ENCODE measurements at places on chromosomes 7 and 10.

DNA sequence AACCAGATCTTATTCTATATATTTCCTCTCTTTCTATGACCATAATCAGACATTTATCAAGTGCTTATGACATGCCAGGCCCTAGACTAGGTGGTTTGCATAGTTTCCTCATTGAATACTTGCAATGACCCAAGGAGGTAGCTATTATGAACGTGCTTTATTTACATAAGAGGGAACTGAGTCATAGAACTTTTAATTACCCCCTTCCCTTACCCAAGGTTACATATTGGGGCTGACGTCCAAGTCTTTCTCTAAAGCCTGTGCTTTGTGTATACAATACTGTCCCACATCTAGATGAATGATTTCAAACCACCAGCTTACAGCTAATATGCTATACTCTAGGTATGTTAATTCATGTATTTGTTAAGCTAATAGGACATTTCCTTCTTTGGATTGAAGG, 91.9 kb upstream of the NPY start:
- no peak for DNase-seq

DNA sequence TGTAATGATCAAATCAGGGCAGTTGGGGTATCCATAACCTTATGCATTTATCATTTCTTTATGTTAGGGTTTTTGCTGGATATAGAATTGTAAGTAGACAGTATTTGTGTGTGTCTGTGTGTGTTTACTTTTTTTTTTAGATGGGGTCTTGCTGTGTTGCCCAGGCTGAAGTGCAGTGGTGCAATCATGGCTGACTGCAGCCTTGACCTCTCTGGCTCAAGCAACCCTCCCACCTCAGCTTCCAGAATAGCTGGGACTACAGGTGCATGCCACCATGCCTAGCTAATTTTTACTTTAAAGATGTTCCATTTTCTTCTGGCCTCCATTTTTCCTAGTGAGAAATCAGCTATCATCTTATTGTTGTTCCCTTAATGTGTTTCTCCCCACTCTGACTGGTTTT, 10.1 kb upstream of the RHEB start:
- DNase-seq, result no peak

DNA sequence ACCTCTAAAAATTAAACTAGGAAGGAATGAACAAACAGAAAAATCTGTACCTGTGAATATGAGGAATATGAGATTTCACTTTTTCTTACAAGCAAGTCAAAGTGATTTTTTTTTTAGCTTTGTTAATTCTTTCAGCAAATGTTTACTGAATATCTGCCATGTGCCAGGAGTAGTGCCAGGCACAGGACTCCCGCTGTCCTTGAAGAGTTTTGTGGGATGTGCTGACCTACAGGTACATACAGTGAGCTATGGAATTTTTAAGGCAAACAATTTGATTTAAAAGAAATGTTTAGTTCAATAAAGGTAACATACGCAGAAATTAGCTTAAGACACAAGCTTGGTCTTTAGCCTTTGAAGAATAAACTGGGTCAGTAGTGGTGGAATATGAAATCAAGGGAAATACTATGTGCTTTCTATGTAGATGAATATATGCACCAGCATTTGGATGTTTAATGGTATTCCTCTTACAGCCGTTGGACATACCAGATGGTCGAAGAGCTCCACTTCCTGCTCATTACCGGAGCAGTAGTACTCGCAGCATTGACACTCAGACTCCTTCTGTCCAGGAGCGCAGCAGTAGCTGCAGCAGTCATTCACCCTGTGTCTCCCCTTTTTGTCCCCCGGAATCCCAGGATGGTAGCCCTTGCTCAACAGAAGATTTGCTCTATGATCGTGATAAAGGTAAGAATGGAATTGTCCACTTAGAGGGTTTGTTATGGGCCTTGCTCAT, 102.0 kb downstream of the GLCCI1 start:
- no peak for DNase-seq

DNA sequence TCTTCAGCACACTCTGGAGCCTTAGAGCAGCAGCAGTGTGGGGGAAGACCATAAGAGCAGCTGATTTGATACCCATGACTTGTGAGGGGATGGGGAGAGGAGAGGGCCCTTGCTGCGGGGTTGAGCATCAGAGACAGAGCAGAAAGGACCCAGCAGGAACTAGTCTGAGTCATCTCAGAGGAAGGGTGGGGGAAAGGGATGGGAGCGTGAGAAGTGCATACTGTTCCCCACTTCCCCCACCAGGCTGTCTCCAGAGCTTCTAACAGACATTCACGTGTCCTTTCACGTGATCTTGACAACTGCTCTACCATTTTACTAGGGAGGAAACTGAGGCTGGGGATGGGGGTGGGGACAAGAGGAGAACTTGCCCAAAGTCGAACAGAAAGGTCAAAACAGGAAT, 38.7 kb downstream of the FAM241B start:
- DNase-seq, result no peak

DNA sequence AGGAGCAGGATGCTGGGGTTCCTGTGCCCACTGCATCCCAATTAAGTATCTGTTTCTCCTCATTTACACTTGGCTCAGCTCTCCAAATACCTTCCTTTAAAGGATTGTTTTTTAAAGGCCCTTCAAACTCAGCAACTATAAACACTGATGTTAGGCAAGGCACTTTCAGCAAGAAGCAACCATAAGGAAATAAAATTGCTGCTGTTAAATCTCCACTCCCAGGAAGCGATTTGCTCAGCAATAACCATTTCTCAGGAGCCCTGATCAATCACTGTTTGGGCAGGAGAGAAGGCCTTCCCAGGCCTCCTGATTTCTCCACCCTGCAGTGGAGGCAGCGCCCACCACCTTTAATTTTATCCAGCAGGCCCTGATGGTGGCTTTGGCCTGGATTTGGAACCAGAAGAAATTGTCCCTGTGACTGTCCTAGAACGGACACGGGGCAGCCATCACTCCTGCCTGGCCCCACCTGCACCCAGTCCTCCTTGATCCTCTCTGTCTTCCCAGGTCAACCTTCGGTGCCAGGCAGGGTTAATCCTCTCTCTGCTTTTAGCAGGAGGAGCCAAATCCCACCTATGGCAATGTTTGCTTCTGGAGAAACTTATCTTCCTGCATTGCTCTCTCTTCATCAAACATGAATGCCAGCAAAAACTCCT, 199.8 kb downstream of the PLXNA4 start:
- DNase-seq, result peak; percentile 43

DNA sequence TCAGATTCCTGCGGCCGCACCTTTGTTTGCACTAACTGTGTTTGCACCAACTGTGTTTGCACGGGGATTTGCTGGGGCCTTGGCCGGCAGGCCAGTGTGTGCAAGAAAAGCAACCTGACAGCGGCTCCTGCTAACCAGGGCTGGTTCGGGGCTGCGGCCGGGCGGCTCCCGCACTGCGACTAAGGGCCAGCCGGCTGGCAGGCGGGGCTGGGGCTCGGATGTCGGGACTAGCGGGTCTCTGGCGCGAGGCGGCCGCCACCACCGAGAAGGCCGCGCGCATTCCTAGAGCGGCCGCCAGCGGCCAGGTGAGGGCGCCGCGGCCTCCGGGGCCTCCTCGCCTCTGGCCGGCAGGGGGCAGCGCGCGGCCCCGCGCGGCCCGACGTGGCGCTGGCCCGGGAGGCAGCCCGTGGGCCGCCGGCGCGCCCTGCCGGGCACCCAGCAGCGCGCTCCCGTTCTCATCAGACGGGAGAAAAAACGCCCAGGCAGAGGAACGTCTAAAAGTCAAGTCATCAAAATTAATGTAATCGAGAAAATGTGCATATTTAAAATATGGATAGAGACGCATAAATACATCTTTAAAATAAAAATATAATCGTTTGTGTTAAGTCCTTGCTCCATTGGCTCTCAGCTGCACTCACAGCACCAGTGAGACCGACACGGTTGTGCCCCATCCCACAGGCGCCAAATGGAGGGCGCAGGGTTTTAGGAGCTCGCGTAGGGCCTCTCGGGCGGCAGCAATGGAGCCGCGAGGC, 38.5 kb downstream of the ZNF777 start:
- DNase-seq, result peak; percentile 89

DNA sequence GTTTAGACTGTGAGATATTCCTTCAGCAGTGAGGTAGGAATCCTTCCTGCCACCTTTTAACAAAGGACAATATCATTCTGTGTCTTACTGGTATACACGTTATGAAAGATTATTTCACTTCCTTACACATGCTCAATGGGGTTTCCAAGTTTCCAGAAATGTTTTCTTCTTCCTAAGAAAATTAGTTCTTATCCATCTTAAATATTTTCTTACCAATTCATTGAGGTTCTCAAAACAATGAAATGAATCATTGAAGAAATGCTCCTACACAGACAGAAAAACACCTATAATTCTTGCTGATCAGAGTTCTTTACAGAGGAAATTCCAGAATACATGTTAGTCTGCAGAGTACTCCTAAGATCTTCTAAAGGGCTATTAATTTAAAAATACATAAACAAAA, 51.4 kb upstream of the SEC61G start:
- DNase-seq, result no peak

DNA sequence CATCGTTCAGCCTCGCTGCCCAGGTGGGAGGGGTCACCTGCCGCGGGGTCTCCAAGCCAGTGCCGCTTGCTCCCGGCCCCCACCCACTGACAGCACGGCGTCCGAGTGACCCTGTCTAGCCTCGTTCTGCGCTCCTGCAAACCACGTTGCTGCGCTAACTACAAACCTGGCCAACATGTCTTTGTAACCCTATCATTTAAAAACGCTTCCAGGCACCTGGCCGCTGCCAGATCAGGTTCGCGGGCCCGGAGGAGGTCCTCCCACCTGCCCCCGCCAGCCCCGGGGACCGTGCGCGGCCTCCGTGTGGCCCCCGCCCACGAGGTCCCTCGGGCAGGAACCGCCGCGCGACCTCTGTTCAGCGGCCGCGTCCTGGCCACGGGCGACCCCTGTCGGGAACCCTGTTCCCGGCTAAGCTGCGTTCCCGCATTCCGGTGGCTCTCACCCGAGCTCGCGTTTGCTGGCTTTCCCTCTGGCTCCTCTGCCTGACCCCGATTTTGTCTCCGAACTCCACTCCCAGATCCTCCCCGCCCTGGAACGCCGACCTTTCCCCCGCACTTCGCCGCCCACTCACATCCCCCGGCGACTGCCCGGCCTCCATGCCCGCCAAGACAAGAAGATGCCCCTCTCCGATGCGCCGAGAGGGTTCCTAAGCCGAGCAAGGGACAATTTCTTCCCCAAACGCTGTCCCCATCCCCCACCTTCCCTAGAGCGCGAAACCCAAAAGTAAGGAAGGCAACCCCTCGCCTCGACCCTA, 2.4 kb downstream of the SFMBT2 start:
- DNase-seq, result peak; percentile 57

DNA sequence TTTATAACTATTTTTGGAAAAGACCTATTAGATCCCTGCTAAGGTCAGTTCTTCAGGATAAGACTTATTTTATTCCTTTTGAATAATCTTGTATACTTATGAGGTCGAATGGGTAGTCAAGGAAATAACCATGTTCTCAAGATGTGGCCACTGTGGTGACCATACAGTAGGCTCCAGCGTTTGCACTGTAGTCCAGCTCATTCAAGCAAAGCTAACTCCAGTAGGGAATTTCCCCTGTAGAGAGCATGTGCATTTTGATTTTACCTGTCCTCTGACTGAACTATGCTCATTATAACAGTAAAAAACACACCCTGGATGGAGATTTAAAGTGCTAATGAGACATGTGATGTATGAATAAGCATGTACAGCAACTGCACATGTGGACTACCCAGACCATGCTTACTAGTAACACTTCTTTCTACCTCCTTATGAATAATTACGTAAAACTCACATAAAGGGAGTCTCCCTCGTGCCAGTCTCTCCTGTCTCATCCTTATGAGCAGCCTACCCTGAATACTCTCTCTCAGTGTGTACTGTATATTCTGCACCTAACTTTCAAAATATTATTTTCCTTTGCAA, 32.4 kb upstream of the SEMA3E start:
- DNase-seq, result no peak

- peak; percentile 11 for DNase-seq
Measured at GRCh38 chr7:83161899-83162401, 734 bp downstream of the PCLO start.

DNA sequence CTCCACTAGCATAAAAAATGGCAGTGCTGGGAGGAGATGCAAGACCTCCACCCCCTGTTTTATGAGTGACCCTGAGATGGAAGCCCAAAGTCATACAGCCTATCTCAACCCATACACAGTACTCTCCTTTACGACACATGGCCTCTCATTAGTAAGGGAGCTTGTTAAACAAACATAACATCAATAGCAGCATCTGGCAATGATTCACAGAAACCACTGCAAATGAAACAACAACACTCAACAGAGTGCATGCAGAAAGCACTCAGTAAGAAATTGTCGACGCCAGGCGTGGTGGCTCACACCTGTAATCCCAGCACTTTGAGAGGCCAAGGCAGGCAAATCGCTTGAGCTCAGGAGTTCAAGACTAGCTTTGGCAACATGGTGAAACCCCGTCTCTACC, 27.5 kb upstream of the FIGNL1 start:
- peak; percentile 58 for DNase-seq

GRCh38 chr10:75469006-75469616, 37.7 kb downstream of the LRMDA start:
- DNase-seq, result no peak

DNA sequence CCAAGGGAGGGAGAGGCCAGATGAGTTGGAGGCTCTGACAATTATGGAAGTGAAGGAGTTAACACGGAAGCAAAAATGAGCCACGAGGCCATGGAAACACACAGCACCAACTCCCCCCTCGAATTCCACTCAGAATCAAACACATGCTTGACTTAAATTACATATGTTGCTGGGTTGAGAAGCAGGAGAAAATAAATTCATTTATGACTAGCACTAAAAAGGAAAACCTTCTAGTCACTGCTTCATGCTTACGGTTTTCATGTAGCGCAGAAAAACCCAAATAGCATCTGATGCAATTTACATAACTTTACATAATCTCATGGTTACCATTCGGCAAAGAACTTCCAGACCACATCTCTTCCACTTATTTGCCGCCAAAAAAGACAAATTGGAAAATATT, 51.5 kb downstream of the SFMBT2 start:
- no peak for DNase-seq

- DNase-seq, result no peak
Measured at GRCh38 chr10:33242931-33243330, 91.5 kb downstream of the NRP1 start.

- DNase-seq, result no peak
Measured at GRCh38 chr7:97851683-97852082, 20.5 kb downstream of the ASNS start.

DNA sequence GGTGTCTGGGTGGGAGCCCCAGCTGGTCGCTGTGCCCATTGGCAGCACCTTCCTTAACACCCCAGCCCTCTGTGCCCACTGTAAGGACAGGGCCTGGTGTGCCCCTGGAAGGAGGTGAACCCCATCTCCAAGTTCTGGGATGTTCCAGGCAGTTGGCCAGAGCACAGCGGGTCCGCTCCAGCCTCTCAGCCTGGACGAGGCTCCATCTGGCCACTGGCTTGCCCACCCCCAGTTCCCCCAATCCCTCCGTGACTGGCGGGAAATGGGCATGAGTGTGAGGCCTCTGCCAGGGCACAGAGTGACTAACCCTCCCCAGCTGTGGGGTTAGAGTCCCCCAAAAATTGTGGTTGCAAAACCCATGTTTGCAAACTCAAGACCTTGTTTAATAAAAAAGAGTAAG, 15.6 kb downstream of the GRIFIN start:
- DNase-seq, result no peak

GRCh38 chr10:5905854-5906507, 15.9 kb downstream of the FBH1 start:
- no peak for DNase-seq
